ENCODE measurements at places on chromosomes 5 and 9. TPM values are rescaled to one million over a fixed set of nuclear protein-coding genes. Genes with fewer than 3 reads are reported as not detected.

Gene RASEF
- total RNA-seq: 12.8 TPM

Gene PCDHGA4
- not detected for total RNA-seq

Gene RASGRF2
- total RNA-seq: 0.48 TPM

Gene SPOCK1
- total RNA-seq: 31.8 TPM

Gene DNAJC18
- total RNA-seq: 8.9 TPM

Gene OR1J2
- not detected for total RNA-seq

Gene HTR4
- total RNA-seq: not detected

Gene DOCK2
- 0.41 TPM for total RNA-seq

Gene MARCHF11
- total RNA-seq: not detected

Gene FOXD1
- total RNA-seq: 4.0 TPM

Gene NMUR2
- not detected for total RNA-seq

Gene ZNF354C
- 2.7 TPM for total RNA-seq

Gene KLF4
- 48.5 TPM for total RNA-seq

Gene OBP2B
- total RNA-seq: not detected

Gene GPR150
- total RNA-seq: 0.17 TPM

Gene CCDC192
- total RNA-seq: not detected

Gene PDZD2
- not detected for total RNA-seq

Gene SEMA6A
- total RNA-seq: not detected

Gene SEPTIN8
- 24.2 TPM for total RNA-seq

Gene RXRA
- 146 TPM for total RNA-seq

Gene SLC6A7
- not detected for total RNA-seq

Gene SLC27A6
- not detected for total RNA-seq

Gene ZFAND5
- total RNA-seq: 227 TPM

Gene CER1
- not detected for total RNA-seq

Gene INSL6
- not detected for total RNA-seq

Gene MLLT3
- total RNA-seq: 21.6 TPM

Gene EPB41L4B
- 5.0 TPM for total RNA-seq

Gene TMEM174
- not detected for total RNA-seq

Gene CKMT2
- total RNA-seq: not detected

Gene FOXD4
- not detected for total RNA-seq

Gene RABL6
- 116 TPM for total RNA-seq

Gene ODF2
- total RNA-seq: 49.4 TPM

Gene PCDHGA2
- 0.13 TPM for total RNA-seq

Gene RAB3C
- total RNA-seq: not detected

Gene ZDHHC21
- 5.3 TPM for total RNA-seq

Gene SHLD3
- 1.9 TPM for total RNA-seq

Gene AJM1
- total RNA-seq: 5.9 TPM

Gene SHISAL2B
- not detected for total RNA-seq

Gene RNF224
- 4.7 TPM for total RNA-seq

Gene PCDHB8
- total RNA-seq: not detected

Gene PRDM9
- total RNA-seq: not detected

Gene STK10
- total RNA-seq: 31.5 TPM

Gene FOXD4L5
- 0.37 TPM for total RNA-seq

Gene TMEFF1
- 1.7 TPM for total RNA-seq

Gene EIF4E1B
- total RNA-seq: not detected

Gene GABRA1
- total RNA-seq: not detected

Gene RLN2
- 2.9 TPM for total RNA-seq

Gene PLAC8L1
- total RNA-seq: not detected

Gene SPAG8
- 1.0 TPM for total RNA-seq

Gene PRLR
- total RNA-seq: not detected

Gene CDKN2A
- total RNA-seq: 404 TPM

Gene KIF12
- not detected for total RNA-seq
